ENCODE measurements at places on chromosomes 4 and X.

DNA sequence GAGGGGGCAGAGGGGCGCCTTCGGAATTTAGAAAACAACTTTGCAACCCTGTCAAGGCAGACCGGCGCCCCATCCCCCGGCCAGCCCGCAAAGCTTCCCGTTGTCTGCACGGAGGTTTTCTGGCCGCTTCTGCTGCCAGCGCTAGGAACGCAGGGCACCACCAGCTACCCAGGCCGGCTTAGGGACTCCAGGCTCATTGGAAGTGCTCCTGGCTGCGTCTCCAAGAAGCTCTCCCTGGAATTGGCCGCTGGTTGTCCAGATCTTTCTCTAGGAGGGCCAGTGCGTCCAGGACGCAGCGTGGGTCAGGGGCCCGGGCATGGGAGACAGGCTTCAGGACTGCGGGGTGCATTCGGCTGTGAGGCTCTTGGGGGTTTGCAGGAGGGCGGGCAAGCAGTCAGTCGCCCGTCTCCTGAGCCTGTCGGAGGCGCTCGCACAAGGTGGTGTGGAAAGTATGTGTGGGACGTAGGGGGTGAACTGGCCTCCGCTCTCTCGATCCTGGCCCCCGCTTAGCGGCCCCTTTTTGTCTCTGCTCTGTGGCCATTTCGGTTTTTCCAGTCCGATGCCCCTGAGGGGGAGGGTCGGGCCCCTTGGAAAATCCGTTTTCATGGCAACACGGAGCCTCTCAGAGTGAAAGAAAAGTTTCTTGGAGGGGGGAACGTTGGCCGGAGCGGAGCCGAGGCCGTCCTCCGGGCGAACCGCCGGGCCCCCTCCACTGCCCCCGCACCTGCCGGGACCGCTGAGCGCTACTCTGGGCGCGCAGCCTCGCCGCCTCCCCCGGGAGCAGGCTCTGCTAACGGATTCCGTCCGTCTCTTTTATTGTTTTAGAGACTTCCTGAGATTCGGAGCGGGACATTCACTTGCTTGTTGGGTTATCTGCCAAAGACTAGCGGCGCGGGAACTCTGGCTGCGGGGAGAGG lies 810 bp upstream of the SOX3 start:
- DNase-seq, result no peak

DNA sequence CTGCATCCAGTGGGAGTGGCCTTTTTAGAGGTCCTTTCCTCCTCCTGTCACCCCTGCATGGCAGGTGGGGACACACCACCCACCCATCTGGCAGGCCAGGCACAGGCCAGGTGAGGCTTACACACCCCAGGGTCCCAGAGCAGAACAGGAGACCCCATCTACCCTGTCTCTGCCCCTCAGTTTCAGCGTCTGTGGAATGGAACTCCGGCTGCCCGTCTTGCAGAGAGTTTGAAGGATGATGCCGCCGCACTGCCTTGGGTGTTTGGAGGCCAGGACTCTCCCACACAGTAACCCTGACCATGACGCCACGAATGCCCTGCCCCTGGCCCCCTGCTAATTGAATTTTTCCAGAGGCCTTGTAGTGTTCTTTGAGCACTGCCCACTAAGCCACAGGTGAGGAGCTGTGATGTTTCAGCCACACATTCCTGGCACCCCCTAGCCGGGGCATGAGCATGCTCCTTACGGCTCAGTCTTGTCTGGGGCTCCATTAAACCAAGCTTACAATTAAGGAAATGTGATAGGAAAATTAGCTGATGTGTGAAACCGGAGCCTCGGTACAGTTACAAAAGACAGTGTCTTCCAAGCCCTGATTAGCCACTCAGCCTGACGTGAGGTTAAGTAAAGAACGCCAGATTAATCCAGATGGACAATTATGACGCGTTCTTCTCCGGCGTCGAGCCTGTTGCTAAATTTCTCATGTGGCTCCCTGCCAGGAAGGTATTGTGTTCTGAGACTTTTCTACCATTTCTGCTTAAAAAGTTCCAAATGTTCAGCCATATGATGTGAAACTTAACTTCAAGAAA lies 39.3 kb downstream of the HMX1 start:
- DNase-seq, result peak; percentile 79

- DNase-seq, result no peak
Observed at GRCh38 chrX:421646-422391, 35.1 kb upstream of the PPP2R3B start.

GRCh38 chr4:174389439-174389838 lies 105.7 kb downstream of the CEP44 start:
- DNase-seq, result no peak

- no peak for DNase-seq
Observed at GRCh38 chr4:101730291-101731117, 60.0 kb upstream of the BANK1 start.

DNA sequence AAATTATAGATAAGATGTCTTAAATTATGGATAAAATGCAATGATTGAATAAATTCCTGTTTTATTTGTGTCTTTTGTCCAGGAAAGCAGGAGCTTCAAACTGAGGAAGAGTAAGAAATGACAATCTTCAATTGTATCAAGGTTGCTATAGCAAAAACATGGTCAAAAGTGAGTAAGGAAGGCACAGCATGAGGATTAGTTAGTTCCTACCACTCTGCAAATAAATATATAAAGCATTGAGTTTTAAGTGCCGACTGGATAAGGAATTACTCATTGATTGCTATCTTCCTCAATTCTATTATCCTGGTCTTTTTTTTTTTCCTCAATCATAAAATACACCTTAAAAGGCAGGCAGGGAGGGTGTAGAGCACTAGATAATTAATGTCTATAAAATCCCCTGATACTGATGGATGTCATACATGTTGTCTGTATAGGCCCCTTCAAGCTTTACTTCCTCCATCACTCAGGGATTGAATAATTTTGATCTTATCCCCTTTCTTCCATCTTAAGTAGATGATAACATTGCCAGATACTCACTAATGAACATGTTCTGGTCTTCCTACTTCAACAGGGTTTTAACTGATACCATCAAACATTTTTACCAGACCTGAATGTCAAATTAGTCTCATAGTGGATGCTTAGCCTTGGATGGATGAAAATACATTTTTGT lies 86.6 kb downstream of the MID1 start:
- no peak for DNase-seq

- no peak for DNase-seq
Observed at GRCh38 chrX:30577362-30577991, at the start of gene TASL. Gene TASL, minus strand, starts transcription at chrX:30577766. Its CDS starts 17,411 bp downstream, at chrX:30560355.

- DNase-seq, result no peak
Observed at GRCh38 chr4:732486-732885, 26.9 kb downstream of the PCGF3 start.

DNA sequence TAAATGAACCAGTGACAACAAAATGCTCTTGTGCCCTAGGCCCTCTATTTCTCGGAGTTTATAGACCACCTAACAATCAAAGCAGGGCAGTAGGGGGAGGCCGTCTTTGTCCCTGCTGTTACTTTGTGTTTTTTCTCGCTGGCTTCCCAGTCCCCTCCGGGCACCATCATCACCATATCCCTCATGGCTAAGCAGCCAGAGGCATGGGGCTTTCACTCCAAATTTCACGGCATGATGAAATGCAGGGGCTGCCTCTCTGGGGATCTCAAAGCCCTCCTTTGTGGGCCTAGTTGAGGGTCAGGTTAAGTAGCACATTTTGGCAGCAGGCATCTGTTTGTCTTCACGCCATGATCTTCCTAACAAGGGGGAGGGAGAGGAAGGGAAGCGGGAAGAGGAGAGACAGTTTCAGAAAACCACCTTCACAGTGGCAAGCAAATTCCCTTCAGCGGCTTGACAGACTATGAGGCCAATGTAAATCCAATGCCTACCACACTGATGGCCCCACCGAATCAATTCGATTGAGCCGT lies 91.9 kb downstream of the ANOS1 start:
- no peak for DNase-seq

GRCh38 chrX:47430925-47431324 lies 52.1 kb downstream of the ZNF41 start:
- no peak for DNase-seq

GRCh38 chr4:122966201-122966600 lies 43.8 kb upstream of the NUDT6 start:
- DNase-seq, result no peak

GRCh38 chr4:40240040-40240653 lies 43.3 kb downstream of the RHOH start:
- DNase-seq, result no peak

DNA sequence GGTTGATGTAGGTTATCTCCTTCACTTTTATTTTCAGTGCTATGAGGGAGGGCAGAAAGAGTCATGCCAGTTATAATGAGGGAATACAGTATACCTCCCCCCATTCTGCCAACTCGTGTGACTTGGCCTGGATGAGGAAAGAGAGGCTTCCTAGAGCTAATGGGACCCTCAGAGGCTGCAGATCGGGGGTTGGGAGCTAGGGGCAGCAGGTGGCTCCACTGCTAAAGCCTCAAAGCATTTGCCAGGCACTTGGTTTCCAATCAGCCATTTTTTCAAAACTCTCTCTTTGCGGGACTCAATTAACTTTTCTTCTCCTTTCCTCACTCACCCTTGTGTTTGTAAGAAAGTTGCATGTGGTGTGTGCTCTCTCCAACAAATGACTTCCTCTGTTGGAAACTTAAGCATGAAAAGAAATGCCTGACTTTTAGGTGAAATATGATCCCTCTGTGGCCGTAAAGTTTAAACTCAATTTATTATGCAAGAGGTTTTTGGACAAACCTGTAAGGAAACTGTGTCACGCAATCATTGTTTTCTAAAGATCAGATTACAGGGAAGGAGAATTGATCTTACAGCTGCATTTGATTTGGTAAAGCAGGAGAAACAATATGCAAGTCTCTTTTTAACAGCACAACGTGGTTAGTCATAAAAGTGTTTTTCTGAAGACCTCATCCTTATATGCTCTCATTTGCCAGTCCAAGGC lies 7.0 kb downstream of the SFRP2 start:
- no peak for DNase-seq

- peak; percentile 44 for DNase-seq
Observed at GRCh38 chrX:53048169-53049126, at the start of gene GPR173. Gene GPR173, plus strand, starts transcription at chrX:53048789. Its CDS starts 27,833 bp downstream, at chrX:53076622.

DNA sequence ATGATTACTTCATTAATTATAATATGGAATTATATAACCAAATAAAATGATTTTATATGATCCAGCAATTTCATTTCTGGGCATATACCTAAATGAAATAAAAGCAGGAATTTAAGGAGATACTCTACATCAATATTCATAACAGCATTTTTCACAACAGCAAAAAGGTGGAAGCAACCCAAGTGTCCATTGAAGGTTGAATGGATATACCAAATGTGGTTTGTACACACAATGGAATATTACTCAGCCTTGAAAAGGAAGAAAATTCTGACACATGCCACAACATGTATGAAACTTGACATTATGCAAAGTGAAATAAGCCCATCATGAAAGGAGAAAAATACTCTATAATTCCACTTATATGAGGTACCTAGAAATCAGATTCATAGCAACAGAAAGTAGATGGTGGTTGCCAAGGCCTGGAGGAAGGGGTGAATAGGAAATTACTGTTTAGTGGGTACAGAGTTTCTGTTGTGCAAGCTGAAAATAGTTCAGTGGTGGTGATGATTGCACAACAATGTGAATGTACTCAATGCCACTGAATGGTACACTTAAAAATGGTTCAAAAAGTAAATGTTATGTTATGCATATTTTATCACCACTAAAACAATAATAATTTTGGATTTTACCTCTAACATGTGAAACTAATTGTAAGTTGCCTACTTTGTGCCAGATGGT lies 471.5 kb downstream of the SPRY1 start:
- no peak for DNase-seq

- DNase-seq, result no peak
Observed at GRCh38 chr4:143338313-143338712, 1.6 kb downstream of the GAB1 start.

DNA sequence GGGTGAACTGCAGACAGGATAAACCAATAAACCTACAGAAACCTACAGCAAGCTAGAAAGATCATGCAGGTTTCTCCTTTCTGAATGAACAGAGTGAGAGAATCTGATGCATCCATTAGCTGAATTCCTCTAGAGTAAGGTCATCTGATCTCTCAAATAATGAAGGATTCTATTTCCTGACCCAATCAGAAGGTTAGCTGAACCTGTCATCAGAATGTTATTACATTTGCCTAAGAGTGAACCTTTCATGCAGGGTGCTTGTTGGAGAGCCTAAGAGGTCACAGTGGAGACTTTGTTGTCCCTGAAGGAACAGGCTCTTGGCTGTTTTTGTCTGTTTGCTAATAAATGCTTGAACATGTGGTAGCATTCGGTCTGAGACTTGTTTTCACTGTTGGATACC lies 24.0 kb downstream of the MEPE start:
- no peak for DNase-seq

GRCh38 chr4:79682801-79683530 lies 274.9 kb upstream of the GK2 start:
- no peak for DNase-seq

- DNase-seq, result no peak
Observed at GRCh38 chrX:26649534-26649933, 433.6 kb downstream of the MAGEB5 start.

GRCh38 chrX:69117876-69118526 lies 47.3 kb downstream of the PJA1 start:
- no peak for DNase-seq

- no peak for DNase-seq
Observed at GRCh38 chrX:11266573-11267003, 26.6 kb upstream of the AMELX start.

All from NCI-H2171 (cell line).